ENCODE measurements at places on chromosomes 12 and 14.

DNA sequence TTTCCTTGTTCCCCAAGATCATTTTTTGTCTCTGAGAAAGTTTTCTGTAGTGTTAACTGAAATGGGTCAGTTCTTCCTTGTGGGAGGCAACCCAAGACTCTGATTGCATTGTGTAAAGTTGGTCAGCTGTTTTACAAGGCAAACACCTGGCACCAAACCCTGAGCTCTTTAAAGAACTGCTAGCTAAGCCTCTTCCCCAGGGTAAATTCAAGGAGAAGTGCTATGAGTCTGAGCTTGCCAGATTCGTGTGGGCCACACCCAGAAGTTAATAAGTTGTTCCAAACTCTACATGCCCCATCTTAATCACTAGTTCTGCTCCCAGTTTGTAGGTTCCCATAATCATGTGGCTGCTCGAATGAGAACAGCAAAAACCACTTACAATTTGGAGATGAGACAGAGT, 214.5 kb downstream of the BTG1 start:
- no peak for DNase-seq

GRCh38 chr14:50822501-50823042, 8.4 kb downstream of the NIN start:
- no peak for DNase-seq

DNA sequence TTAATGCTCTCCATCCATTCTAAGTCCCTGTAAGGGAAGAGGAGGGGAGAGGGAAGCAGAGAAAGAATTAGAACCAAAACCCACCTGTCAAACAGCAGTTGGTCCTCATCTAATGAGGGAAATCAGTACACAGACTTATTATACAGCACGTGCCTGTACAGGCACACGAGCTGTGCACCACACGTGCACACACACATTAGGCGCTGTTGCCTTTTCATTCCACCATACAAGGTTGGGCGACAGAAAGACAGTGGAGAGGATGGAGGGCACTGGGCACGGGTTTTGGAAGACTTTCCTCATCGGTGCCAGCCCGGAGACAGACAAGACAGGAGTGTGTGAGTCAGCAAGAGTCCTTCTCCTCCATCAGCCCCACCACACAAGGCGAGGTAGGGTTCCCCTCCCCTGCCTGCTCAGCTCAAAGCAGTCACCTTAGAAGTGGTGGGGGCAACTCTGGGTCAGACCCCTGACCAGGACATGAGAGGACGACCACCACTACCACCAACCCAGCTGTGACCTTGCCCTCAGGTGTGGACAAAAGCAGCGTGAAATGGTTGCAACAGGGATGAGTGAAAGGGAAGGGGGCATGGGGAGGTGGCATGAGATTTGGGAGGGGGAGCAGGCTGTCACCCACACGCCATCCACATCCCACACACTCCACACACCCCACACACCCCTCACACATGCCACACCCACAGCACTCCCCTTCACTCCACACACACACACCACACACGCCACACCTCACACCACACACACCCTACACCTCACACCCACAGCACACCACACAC, 80.7 kb downstream of the ACTN1 start:
- DNase-seq, result no peak

- DNase-seq, result no peak
These were observed 167.5 kb downstream of the DPF3 start for GRCh38 chr14:72726444-72726843.

- DNase-seq, result no peak
These were observed 142.7 kb downstream of the HMGA2 start for GRCh38 chr12:65966852-65967593.

GRCh38 chr12:91959220-91959619, 186.4 kb downstream of the BTG1 start:
- DNase-seq, result no peak

GRCh38 chr14:75645056-75645455, 15.6 kb downstream of the ERG28 start:
- DNase-seq, result no peak

DNA sequence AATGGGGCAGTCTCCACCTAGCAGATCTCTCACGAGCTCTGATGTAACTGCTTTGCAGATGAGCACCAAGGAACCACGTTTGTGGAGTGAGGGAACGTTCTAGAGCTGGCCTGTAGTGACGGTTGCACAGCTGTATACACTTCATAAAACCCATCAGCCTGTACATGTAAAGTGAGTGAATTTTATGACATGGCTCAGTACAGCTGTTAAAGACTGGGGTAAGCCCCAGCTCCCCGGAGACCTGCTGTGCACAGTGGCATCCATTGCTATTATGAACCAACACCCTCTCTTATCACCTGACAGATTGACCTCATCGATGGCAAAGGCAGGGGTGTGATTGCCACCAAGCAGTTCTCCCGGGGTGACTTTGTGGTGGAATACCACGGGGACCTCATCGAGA, 20.6 kb downstream of the KMT5A start:
- DNase-seq, result no peak

DNA sequence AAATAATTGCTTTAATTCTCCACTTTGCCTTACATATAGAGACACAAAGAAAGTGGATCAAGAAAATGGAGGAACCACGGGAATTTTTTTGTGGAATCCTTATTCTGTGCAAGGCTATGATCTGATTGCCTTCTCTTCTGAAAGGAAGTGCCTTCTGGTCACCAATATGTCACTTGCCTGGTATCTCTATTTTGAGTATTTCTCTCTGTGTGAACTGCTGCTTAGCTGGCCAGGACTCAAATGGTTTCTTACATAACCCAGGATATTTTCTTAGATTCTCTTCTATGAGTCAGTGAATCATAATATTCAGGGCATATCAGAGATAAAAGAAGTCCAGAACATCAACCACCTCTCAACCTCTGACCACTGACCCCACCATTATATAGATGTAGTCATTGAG, 156.1 kb downstream of the DIO2 start:
- DNase-seq, result no peak

DNA sequence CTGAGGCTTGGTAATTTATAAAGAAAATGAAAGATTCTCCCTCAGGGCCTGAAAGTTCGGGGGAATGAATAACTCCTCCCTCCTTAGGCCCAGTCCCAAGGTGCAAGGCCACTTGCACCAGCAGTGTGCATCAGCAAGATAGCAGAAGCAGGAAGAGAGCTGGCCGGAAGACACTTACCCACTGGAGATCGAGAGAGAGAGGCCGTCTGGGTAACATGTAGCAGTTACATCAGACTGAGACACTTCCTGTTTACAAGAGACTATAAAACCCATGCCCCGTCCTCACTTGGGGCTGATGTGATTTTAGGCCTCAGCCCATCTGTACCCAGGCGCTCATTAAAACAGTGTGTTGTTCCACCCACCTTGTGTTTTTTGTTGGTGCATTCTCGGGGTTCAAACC, 85.2 kb downstream of the TMTC3 start:
- no peak for DNase-seq

- no peak for DNase-seq
These were observed 43.1 kb upstream of the MMP17 start for GRCh38 chr12:131784909-131785762.

GRCh38 chr12:42670719-42671118, 81.2 kb upstream of the PRICKLE1 start:
- DNase-seq, result no peak

DNA sequence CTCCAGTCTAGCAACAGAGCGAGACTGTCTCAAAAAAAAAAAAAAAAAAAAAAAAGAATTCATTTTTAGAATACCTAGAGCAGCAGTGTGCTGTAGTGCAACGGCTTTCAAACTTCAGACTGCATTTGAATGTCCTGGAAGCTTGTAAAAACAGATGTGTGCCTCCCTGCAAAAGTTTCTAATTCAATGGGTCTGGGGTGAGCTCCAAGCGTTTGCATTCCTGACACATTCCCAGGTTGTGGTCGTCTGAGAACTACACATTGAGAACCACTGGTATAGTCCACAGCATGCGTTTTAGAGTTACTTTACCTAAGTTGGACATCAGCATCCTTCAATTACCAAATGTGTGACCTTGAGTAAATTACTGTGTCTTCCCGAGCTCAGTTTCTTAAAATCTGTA, 816.8 kb downstream of the NRXN3 start:
- no peak for DNase-seq

- DNase-seq, result no peak
These were observed at the start of gene SP7 for GRCh38 chr12:53336181-53336681. Gene SP7, minus strand, starts transcription at chr12:53336354. Its CDS starts 708 bp downstream, at chr12:53335646.

DNA sequence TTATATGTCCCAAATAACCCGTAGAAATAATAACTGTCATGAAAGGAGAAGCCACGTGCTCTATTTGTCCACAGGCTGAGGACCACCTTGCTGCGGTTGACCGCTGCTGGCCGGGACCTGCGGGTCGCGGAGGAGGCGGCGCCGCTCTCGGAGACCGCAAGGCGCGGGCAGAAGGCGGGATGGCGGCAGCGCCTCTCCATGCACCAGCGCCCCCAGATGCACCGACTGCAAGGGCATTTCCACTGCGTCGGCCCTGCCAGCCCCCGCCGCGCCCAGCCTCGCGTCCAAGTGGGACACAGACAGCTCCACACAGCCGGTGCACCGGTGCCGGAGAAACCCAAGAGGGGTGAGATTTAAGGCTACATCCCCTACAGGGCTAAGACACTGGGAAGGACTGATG, 21.0 kb downstream of the RPGRIP1 start:
- peak; percentile 43 for DNase-seq

DNA sequence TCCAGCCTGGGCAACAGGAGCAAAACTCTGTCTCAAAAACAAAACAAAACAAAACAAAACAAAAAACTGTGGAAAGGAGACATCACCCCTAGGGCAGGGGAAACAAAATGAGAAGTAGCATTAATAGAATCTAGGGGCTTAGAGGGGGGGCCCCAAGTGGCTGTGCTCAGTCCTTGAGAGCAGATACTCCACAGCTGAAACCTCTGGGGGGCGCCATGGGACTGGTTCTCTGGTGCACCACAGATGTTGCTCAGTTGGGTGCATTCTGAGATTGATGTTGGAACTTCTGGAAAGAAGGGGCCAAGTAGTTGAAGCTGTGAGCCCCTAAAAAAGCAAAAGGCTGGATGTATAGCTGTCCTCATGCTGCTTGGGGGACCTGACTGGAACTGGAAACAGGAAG, 11.8 kb upstream of the SYNE2 start:
- no peak for DNase-seq

GRCh38 chr14:98345161-98345560, 926.8 kb downstream of the BCL11B start:
- no peak for DNase-seq

DNA sequence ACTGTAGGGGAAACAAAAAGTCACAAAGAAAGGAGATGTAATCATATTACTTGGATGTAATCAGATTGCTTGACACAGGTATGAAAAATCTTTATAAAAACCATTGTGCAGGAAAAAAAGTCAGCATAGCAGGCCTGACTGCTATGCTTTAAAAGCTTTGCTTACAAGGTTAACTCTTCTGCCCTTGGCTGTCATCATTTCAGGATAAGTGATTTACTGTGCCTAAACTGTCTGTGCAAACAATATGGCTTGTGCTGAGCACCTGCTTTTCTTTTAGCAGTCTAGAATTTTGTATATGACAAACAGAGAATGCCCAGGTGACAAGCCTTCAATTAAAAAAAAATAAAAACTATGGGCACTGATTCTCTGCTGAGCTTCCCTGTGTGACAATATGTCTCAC, 63.8 kb upstream of the PLEKHG7 start:
- no peak for DNase-seq
